AG04450 (cell line): ENCODE measurements at places on chromosomes 1 and 21.

DNA sequence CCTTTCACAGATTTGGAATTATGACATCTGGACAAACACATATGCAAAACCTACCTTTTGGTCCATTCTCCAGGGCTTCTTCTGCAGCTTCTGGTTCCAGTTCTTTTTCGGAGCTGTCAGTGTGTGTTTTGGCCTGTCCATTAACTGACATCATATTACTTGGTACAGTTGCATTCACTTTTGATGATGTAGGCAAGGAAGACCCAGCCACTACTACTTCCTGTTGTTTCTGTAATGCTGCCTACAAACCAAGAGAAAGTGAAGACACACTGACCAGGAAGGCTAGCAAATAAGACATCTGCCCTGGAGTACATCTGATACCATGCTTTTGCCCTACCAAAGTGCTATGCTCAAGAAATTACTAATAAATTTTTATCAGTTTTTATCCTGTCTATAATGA is 31.9 kb downstream of the ACBD3 start:
- DNase-seq: no peak

DNA sequence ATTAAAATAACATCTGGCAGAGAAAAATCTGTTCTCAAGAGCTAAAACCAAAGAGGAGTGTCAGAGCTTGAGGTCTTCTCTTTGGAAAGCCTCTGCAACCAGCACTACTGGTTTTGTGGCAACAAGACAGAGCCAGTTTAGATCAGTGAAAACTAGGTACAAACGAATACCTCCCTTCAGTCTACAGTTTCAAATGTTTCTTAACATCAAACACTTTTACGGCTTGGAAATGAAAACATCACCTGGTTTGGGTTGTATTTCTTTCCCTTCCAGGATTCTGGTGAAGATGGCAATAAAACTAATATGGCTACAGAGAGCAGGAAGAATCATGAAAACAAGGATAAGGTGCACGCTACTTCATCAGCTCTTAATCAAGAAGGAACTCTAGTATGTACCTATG is 339.4 kb upstream of the ESRRG start:
- no peak for DNase-seq

GRCh38 chr1:75745276-75745675 is 20.8 kb downstream of the ACADM start:
- DNase-seq: no peak

DNA sequence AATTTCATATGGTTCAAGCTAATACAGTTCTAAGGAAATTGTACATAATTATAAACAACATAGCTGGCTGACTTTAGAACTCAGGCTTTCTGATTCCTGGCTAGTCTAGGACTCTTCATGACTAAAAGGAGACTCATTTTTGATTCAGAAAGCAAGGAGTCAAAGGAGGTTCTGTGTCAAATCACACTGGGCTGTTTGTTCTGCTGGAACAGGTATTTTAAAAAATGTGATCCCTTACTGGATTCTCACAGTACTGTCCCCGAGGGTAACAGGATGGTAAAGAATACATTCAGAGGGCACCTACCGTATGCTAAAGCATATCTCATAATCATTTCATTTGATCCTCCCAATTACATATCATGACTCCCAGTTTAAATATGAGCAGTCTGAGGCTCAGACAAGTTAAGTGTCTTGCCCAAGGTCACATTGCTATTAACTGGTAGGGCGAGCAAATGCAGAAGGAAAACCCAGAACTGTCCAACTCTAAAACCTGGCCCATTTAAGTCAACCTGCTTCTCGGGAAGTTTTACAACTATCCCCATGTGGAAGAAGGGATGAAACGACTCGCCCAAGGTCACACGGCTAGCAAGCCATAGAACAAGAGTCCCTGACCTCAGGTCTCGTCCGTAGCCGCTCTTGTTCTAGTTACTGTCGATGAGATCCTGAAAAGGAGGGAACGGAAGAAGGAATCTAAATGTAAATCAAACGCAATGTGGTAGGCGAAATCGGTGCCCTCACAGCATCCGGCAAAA is 675 bp downstream of the MYSM1 start:
- DNase-seq: no peak

DNA sequence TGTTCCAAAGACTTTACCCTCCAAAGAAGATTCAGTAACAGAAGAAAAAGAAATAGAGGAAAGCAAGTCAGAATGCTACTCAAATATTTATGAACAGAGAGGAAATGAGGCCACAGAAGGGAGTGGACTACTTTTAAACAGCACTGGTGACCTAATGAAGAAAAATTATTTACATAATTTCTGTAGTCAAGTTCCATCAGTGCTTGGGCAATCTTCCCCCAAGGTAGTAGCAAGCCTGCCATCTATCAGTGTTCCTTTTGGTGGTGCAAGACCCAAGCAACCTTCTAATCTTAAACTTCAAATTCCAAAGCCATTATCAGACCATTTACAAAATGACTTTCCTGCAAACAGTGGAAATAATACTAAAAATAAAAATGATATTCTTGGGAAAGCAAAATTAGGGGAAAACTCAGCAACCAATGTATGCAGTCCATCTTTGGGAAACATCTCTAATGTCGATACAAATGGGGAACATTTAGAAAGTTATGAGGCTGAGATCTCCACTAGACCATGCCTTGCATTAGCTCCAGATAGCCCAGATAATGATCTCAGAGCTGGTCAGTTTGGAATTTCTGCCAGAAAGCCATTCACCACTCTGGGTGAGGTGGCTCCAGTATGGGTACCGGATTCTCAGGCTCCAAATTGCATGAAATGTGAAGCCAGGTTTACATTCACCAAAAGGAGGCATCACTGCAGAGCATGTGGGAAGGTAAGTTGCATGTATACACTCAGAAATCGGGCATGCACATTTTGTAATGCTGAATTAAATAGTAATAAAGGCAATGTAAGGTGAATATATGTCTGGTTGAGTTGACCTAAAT is 97.2 kb downstream of the ZFYVE9 start:
- DNase-seq: no peak

DNA sequence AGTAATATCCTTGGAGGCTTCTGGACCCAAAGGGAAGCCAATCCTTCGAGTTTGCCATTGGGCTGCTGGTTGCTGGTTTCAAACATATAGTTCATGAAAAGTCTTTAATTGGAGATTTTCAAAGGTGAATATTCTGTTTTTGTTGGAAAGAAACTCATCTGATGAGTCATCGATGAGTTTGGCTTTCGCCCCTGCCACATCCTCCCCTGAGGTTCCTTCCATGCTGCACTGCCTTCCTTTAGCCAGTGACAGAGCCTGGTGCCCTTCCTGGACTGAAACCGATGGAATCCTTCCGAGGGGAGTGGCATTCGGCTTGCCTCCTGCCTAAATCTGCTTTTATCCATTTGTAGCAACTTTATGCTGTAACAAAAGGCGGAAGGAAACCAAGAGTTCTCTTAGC is 550.0 kb downstream of the KIF26B start:
- no peak for DNase-seq

DNA sequence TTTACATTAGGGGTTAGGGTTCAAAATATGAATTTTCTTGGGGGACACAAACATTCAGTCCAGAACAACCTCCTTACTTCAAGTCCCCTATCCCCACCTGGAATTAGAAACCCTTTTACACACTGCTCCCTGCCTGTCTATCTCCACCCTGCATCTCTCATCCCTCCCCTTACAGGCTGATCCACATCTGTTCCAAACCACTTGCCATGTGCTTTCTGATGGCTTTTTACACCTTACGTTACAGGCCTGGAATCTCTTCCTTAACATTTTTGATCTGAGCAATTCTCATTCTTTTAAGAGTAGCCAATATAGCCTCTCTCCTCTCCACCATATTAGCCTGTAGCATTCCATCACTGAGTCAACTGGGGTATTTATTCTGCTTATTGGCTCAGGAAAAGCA is 122.0 kb downstream of the PTBP2 start:
- DNase-seq: no peak

GRCh38 chr1:182723200-182723599 is 38.8 kb upstream of the RGS8 start:
- no peak for DNase-seq

- DNase-seq: peak; percentile 71
Measured at GRCh38 chr21:45308194-45309068, 20.7 kb upstream of the POFUT2 start.

- no peak for DNase-seq
Measured at GRCh38 chr21:16811970-16812369, 700.9 kb upstream of the CXADR start.

DNA sequence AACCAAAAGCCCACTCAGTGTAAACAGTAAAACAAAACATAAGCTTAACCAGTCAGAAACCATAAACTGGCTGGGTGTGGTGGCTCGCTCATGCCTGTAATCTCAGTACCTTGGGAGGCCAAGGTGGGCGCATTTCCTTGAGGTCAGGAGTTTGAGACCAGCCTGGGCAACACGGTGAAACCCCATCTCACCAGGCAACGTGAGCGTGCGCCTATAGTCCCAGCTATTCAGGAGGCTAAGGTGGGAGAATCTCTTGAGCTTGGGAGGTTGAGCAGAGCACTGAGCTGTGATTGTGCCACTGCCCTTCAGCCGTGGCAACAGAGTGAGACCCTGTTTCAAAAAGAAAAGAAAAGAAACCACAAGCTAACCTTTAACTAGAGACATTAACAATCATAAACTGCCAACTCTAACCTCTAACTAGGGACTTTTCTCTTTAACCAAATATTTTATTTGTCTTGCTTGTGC is 13.1 kb upstream of the PRRC2C start:
- no peak for DNase-seq

GRCh38 chr1:7528386-7529198 is 242.5 kb upstream of the VAMP3 start:
- DNase-seq: no peak

DNA sequence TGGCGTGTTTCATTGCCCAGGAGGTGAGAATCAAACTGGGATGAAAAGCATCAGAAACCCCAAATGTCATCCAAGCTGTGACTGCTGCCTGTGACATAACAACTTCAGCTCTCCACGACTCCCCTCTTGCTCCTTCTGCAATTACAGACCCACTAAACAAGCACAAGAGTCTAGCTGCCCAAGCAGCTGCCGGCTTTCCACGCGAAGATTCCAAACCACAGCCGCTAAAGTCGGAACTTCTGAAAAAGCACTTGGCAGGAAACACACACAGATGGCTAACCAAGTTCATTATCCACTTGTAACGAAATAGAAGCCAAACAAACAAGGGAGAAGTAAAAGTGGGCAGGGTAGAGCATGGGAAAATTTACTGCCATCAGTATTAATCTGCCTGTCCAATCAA is 198.1 kb downstream of the SLC35F3 start:
- no peak for DNase-seq

DNA sequence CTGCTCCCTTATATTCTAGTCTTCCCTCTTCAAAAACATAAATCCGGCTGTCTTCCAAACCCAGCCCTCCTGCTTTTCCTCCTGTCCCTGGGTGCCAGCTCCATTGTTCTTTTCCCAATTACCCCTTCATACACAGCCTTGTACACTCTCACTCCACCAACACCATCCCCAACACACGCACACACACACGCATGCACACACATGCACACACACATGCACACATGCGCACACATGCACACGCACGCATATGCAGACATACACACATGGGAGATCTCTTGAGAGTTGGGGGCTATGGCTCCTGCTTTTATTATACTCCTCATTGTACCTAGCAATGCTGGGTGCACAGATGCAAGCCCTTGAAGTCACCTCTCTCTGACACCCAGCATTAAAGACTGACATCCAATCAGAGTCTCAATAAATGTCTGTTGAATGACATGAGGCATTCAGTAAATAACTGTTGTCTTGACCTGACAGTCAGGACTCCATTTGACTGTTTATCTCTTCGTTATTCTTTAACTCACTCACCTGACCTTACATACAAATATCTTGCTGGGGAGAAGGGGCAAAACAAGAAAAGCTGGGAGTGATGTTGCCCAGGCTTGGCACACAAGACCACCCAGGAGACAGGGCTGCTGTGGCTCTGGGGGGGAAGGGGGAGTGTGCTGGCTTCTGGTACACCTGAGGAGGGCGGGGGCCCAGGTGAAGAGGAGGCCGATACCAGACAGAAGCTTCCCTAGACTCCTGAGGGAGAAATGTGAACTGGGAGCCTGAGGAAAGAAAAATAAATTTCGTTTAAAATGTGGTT is 16.0 kb downstream of the ABCA4 start:
- DNase-seq: no peak

DNA sequence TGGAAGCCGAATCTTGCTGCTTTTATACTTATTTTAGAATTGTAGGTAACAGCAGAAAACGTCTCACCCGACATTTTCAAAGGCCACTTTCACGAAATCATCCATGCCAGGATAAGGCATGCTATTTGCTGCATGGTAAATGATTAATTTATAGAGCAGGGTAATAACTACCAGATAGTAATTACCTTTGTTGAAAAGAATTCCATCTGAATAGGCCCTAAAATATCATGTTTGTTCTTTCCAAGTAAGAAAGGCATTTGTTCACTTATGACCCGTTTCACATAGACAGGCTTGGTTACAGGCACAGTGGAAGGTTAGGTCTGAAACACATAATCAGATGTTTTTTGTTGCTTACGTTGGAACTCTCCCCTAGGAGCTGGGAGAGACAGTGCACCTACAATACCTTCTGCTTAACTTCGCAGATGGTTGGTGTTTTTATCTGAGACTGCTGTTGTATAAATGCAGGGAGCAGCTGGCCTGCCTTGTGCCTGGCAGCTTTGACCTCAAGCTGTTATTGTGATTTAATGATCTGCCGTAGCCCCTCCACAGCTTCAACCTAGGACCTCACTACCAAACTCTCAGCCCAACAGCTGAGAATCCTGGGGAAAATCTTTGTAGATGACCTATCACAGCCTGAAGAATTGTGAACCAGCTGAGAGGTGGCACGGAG is 1.6 kb downstream of the SLC44A3 start:
- no peak for DNase-seq

DNA sequence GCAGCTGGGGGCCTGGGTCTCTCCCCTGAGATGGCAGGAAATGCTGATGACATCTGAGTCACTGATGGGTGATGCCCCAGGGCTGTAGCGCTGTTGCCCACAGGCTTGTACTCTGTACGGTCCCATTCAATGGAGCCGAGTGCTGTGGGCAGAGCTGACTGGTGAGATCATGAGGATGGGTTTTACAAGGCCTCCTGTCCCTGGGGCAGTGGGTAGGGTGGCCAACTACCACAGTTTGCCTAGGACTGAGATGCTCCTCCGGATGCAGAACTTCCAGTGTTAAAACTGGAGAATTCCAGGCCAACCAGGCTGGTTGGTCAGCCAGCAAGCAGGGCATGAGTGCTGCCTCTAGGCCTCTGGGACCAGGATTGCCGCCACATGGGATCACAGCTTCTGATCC is 9.2 kb downstream of the PHLDA3 start:
- DNase-seq: no peak
